ENCODE measurements at places on chromosomes 5 and 9.

DNA sequence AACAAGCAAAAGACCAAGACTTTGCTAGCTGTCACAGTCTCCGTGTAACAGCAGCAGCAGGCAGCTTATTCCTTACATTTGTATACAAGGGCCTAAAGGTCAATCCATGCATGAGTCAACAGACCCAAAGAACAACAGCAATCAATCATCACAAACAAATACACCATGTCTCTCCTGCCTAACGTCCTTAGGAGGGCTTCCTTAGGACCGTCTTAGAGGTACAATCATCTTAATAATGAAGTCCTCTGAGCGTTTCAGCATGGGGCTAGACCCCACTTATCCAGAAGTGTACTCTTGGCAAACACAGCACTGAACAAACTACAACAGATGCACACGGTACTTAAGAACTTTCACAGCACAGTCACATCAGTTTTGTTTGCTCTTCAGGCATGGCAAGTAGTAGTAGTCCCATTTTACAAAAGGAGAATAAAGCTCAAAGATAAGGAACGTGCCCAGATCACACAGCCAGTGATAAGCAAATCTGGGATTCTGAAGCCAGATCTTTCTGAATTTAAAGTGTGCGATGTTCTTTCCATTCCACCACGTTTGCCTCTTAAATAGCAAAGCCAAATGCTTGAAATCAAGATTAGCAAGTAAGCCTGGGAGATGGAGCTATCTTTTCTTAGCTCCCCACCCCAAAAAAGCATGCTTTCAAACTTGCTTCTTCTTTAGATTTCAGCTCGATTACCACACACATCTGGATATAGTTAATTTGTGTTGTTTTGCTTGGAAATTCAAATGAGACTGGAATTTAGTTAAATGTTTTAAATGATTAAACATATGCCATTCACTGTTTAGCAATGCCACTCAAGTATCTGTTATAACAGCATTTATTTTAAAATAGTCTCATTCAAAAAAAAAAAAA, 24.2 kb downstream of the PSMB7 start:
- DNase-seq, result peak; percentile 79

DNA sequence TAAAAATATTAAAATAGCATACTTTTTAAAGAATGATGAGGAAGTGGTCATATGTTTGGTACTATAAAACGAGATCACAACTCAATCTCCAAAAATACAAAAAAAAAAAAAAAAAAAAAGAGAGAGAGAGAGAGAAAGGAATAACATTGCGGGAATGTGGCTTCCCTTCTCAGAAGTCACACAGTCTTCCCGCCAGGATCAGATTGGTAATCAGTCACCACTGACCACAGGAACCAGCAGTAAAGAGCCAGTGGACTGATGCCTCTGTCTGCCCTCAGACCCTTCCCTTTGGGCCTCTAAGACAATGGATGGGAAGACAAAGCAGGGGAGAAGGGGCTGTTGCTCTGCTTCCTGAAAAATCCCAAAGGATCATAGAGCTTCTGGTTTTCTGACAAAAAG, 104.9 kb downstream of the KLHL3 start:
- peak; percentile 23 for DNase-seq

DNA sequence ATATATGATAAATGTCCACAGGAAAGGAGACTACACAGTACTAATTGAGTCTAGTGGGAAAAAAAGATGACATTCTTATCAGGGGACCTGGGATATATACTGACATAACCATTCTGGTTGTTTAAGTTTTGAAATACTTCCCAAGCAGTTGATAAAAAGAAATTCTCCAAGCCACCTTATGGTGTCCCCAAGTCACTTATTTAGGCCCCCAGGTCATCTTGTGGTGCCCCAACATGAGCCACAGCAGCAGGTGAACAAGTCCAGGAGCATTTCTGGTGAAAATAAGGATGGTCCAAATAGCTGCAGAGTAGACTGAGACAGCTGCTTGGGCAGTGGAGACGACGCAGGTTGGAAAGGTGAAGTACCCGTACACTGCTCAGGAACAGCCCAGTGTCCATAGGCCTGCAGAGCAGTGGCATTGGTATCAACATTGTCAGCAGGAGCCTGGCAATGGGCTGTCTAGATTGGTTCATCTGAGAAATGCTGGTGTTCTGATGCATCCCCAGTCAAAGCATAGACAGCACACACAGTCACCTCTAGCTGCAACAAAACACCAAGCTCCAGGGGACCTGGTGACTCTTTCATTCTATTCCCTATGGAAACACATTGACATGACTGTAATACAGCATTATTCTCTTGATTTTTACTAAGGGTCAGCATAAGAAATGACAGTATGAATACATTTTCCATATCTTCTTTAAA, 430.6 kb downstream of the NR2F1-AS1 start:
- no peak for DNase-seq

GRCh38 chr5:145540375-145540774, 294.8 kb downstream of the PRELID2 start:
- no peak for DNase-seq

GRCh38 chr9:20994486-20994885, 37.0 kb downstream of the HACD4 start:
- peak; percentile 21 for DNase-seq

GRCh38 chr5:171168171-171168570, 140.9 kb upstream of the TLX3 start:
- peak; percentile 22 for DNase-seq

- DNase-seq, result no peak
Measured at GRCh38 chr9:84975926-84976325, 306.4 kb downstream of the NTRK2 start.

DNA sequence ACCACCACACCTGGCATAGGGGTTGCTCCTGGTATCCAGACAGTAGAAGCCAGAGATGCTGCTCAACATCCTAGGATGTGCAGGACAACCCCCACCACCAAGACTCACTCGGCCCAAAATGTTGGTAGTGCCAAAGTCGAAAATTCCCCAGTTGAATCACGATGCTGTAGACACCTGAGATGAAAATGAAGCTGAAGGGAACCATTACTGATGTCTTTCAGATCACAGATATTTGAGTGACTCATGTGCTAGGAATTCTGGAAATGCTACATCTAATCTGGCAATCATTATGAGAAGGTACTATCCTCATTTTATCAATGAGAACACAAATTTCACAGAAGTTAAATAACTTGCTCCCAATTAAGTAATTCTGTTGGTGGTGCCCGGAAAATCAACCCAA, 21.0 kb upstream of the UBE2QL1 start:
- no peak for DNase-seq

GRCh38 chr9:107856633-107857032, 367.1 kb upstream of the KLF4 start:
- DNase-seq, result no peak

DNA sequence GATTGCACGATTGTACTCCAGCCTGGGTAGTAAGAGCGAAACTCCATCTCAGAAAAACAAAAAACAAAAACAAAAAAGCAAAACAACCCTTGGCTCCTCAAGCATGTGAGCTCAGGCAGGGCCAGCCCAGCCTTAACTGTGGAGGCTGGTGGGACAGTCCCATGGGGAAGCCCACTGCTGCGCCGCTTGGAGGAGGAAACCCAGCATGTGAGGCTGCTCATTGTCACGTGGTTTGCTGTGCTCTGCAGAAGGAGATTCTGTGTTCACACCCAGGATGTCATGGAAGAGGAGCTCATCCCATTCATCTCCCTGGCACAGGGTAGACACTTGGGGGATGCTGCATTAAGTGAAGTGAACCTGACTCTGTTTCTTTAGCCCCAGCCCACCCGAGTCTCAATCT, 4.0 kb downstream of the ZBED3 start:
- DNase-seq, result no peak

GRCh38 chr5:180553530-180553929, 37.8 kb downstream of the SCGB3A1 start:
- DNase-seq, result peak; percentile 14

DNA sequence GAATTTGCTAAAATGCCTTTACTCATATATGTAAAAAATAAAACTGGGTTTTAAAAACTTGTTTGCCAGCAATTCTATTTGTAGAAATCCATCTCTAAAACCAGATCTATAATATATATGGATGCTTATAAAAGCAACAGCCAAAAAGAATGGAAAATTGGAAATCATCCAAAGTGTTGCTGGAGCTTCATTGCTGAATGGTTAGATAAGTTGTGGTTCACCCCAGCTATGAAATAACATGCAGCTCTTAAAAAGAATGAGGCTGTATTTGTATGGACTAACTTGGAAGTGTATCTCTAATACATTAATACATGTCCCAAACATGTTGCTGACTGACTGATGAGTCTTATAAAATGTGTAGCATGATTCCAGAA, 76.2 kb downstream of the STK10 start:
- peak; percentile 90 for DNase-seq

DNA sequence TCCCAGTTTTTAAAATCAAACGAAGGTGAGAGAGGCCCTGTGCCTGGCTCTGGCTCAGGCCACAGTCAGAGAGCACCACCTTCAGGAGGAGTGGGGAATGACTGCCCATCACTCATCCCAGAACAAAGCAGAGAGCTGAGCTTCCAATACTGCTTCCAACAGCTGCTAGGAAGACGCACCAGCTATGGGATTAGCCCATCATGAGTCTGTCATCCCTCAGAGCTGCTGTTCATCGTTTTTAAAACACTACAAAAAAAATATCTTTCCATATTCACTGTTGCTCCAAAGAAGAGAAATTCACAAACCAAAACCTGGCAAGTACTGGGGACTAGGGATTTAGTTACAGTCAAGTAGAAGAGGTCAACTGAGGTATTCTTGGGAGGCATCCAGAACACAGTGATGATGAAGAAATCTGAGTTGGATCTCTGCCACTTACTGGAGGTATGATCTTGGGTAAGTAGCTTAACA, 102.4 kb downstream of the CDK5RAP2 start:
- peak; percentile 95 for DNase-seq

- no peak for DNase-seq
Measured at GRCh38 chr9:32926911-32927310, 74.5 kb downstream of the APTX start.

DNA sequence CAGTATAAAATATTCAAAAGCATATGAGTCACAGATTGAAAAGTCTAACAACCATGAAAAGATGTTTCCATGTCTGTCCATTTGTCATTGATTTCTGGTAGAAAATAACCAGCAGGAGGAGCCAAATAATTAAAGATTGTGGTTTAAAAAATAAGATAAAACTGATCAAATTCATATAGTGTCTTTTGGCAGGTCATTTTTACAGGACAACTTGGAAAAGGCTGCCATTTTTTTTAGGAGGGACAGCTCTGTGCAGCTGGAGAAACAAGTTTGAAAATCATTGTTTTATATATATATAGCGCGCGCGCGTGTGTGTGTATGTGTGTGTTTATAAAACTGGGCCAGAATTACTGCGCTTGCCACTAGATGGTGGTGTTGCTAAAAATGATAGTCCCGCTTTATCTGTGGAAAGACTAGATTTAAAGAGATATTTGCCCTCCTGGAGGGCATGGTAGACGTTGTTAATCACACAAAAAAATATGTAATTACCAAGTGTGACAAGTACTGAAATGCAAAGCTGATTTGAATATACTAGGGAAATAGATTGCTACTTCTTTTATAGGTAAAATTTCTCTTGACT, 1.3 kb upstream of the TRMO start:
- peak; percentile 77 for DNase-seq

- DNase-seq, result no peak
Measured at GRCh38 chr9:114671605-114672004, 10.4 kb downstream of the TEX48 start.

GRCh38 chr9:14766299-14766698, 43.8 kb upstream of the CER1 start:
- no peak for DNase-seq

DNA sequence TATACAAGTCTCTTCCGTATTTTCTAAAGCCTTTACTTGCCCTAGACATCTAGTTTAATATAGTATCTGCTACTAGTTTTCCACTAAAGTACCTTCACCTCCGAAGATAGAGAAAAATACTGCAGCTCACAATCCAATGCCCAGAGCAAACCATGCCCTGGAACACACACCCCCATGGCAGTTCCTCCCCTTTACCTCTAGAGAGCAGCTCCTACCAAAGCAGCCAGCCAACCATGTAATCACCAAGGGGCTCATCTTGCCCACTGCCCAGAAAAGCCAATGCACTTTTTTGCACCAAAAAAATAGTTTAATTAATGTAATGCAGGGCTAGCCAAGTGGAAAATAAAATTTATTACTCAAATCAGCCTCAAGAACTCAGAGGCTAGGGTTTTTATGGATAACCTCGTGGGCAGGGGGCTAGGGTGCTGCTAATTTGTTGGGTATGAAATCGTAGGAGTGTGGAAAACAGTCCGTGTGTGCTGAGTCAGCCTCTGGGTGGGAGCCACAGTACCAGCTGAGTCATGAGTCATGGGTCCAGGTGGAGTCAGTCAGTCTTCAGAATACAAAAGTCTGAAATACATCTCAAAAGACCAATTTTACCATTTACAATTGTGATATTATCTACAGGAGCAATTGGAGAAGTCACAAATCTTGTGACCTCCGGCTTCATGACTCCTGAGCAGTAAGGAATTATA, 120.1 kb upstream of the ACO1 start:
- peak; percentile 2 for DNase-seq

DNA sequence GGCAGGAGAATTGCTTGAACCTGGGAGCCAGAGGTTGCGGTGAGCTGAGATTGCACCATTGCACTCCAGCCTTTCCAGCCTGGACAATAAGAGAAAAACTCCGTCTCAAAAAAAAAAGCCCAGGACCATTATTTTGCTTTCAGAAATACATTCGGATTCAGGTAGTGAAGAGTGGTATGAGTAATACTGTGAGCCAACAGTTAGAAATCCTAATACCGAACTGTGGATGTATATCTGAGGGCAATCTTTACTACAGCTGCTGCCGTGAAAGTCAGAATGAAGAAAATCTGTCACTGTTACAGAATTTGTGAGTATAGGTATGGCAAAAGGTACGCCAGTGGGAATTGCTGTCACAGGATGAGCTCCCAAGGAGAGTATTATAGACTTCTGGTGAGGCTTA, 3.4 kb upstream of the CDK7 start:
- DNase-seq, result no peak

DNA sequence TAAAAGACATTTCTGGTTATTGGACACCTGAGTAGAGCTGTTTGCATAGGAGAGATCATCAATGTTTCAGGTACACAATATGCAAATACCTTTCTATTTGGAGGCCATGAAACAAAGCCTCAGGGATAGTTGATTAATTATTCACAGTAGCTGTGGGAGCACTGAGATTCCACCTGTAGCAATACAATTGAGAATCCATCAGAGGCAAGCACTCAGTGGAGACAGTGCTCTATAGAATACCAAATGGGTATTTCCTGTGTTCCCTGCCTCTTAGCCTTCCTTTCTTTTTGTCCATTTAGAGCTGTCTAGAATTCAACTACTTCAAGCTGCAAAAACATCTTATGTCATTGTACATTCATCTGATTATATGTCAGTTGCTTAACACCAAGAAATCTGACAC, 1754.0 kb upstream of the ACO1 start:
- DNase-seq, result no peak

DNA sequence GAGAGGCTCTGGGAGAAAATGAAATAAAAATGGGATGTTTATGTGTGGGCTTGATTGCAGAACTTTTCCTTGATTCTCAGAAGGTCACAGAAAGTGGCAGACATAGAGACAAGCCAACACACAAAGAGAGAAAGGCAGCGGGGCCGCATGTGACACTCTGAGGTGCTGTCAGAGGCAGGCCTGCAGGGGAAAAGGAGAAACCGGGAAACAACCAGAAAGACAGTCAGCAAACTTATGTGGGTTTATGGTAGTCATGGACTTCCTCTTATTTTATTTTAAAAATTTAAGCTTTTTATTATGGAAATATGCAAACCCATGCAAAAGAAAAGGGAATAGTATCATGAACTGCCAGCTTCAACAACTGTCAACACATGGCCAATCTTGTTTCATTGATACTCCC, 16.3 kb upstream of the IGFBPL1 start:
- DNase-seq, result no peak

- no peak for DNase-seq
Measured at GRCh38 chr5:180832638-180833068, 28.4 kb downstream of the ZFP62 start.

- peak; percentile 16 for DNase-seq
Measured at GRCh38 chr5:73066466-73066865, 53.9 kb upstream of the TMEM171 start.
